ENCODE measurements at places on chromosomes 11 and 22.

DNA sequence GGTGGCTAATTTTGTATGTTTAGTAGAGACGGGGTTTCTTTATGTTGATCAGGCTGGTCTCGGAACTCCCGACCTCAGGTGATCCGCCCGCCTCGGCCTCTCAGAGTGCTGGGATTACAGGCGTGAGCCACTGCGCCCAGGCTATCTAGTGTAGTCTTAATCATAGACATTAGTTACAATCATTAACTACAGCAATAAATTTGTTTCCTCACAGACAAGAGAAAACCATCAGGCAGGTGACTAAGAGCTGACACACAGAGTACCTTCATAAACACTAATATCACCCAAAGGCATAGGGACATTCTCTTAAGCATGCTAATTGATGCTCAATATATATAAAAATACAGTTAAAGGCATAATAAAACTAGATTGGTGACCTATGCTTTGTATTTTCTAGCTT lies 19.4 kb downstream of the SDHD start:
- DNase-seq, result no peak

- DNase-seq, result no peak
Observed at GRCh38 chr22:49637255-49637760, 190.4 kb downstream of the BRD1 start.

GRCh38 chr11:28566339-28567089 lies 458.3 kb downstream of the METTL15 start:
- no peak for DNase-seq

DNA sequence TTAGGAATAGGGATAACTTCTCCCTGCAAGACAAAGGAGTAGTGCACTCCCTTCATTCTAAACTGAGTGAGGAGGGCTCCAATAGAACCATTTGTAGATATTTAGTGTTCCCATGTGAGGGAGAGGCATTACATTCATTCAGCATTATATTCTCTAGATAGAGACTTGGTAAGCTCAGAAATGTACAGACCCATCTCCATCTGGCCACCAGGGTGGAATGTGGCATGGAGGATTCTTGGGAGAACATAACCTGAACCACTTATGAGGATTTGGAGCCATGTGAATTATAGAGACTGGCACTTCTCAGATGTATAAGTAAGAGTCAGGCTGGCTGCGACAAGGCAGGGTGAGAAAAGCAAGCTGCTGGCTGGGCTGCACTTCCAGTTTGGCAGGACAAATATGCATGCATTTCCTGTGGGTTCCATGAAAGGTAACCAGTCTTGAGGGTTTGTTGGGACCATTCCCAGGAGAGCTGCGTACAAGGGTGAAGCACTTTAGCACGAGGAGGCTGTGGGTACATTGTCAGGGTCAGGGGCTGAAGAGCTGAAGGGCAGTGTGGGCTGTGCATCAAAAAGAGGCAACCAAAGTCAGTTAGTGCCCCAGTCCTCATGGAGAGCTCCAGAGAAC lies 9.2 kb downstream of the RRP8 start:
- DNase-seq, result no peak

DNA sequence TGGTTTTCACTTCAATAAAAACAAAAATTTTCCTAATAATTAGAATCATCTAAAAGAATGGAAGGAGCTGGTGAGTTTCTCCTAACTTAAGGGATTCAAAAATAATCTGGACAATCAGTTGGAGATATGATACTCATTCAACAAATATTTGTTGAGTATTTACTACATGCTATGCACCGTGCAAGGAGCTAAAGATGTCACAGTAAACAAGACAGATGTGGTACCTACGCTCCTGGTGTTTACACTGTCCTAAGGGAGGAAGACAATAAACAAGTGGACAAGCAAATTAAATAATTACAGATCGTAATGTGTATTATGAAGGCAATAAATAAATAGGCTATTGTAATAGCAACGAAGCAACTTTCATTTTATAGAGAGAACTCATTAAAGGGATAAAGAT lies 9.9 kb upstream of the SPON1 start:
- DNase-seq, result no peak

- no peak for DNase-seq
Observed at GRCh38 chr11:68044898-68045351, 6.1 kb downstream of the TCIRG1 start.

DNA sequence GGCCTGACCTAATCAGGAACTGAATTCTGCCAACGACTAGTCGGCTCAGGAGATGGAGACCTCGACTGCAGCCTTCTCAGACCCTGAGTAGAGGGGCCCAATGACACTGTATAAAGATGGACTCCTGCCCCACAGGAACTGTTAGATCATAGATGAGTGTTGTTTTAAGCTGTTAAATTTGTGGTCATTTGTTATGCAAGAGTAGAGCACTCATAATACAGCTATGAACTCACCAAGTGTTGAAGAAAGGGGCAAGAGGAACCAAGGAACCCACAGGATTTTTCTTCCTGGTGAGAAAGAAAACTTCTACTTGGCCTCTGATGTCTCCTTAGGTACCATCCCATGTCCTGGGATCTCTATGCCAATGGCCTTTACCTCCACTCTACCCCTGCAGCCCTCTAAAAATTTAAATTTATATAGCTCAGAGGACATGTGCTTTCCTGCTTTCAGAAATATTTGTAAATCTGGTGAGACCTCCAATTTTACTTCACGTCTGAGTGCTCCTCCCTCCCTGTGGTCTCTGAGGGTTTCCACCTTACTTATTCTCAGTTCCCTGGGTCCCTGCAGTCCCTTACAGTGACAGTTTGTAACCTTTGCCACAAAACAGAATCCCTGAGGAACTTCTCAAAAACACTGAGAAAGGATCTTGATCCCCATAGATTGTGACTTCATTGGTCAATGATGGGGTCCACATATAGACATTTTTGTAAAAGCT lies 256.3 kb upstream of the ARHGAP20 start:
- DNase-seq, result no peak

DNA sequence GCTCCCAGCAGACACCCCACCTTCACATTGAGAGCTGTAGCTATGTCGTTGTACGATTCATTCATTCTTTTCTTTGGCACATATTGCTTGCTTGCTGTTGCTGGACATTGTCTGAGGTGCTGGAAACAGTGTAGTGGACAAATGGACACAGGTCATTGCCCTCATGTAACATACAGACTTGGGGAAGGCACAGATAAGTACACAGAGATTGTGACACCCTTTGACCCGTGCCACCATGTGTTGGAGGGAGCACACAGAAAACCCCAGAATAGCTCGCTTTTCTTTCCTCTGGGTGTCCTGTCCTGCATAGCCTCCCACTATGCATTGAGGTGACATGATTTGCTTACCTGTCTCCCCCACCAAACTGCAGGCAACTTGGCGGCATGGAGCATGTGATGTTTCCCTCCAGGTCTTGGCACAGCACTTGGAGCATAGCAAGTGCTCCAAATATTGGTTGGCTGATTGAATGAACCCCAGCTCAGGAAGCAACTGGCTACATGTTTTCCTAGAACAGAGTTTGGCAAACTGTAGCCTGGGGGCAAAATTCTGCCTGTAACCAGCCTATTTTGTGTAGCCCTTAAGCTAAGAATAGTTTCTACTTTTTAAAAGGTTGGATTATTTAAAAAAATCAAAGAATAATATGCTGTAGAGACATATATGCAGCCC lies 30.9 kb upstream of the NECTIN1 start:
- DNase-seq, result no peak

GRCh38 chr11:127080735-127081134 lies 80.2 kb upstream of the KIRREL3 start:
- no peak for DNase-seq

DNA sequence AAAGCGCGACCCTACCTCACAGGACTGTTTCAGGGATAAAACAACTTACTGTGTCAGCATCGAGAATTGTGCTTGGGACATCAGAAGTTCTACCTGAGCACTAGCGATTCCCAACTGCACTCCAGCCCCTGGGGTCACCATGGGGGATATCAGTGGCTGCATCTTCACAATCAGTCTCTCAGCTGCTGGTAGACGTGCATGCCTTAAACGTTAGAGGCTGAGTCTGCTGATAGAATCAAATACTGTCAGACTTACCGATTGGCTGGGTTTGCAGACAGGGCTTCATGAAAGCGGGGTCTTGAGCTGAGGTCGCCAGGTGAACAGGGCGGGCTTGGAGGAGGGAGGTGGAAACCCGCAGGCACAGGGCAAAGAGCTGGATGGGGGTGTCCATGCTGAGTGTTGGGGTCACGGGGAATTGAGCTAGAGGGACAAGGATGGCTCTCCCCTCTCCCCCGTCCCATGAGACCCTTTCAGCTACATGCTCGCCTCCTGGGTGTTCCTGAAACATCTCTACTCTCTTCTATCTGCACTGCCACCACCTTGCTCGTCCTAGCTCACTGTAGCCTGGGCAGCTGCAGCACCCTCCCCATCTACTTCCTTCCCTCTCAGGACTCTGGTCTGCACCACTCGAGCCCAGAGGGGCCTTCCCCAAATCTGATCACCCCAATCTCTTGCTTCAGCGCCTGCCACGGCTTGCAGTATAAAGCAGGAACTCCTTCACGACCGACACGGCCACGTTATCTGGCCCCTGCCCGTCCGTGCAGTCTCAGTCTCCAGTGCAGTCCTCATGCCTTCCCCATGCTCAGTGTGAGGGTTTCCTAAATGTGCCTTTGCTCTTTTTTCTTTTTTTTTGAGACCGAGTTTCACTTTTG lies 43.5 kb downstream of the ST14 start:
- DNase-seq, result no peak

GRCh38 chr11:92594251-92594650 lies 369.6 kb downstream of the FAT3 start:
- no peak for DNase-seq

DNA sequence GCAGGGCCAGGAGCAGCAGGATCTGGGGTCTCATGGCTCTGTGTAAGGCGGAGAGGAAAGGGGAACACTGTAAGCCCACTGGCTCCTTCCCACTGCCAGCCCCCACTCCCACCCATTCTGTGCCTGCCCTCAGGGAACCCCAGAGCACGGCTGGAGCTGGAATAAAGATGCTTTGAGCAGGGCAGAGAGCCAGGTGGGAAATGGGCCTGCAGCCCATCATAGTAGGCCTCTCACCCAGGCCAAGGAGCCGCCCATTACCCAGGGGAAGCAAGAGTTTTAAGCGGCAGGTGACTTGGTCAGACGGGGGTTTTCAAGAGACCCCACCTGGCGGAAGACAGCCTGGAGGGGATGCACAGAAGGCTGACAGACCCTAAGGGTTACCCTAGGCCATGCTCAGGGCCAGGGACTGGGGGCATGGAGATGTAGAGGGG lies 4.6 kb downstream of the LRRC32 start:
- no peak for DNase-seq

DNA sequence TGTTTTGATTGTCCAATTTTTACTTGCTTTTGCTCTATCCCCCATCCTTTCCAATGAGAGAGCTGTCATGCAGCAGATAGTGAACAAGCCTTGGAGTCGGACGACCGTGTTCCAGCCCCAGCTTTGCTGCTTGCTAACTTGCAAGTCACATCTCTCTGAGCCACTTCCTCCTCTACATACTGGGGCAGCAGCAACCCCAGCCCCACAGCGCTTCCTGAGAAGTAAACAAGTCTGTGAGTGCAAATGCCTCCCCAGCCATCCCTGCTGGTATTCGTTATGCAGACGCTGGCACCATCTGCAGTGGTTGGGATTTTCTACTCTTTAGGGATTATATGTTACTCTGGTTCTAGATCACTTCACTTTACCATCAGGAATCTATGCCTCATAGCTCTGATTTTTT lies 35.0 kb downstream of the TPBGL start:
- DNase-seq, result peak; percentile 58

DNA sequence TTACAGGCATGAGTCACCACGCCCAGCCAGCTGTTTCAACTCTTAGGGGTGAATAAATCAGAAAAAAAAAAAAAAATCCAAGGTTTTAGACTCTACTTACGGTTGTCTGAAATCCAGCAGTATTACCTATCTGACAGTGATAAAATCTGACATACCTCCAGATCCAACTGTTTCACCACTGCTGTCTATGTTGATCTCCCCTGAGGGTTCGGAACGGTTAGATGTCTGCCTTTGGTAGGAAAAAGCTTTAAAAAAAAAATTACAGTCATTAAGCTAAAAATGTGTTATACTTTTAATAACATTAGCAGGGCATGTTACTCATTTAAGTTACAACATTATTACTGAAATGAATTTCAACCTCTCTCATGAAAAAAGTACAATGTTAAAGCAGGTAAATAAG lies 21.1 kb downstream of the NCAPD3 start:
- no peak for DNase-seq

GRCh38 chr11:100681064-100681502 lies 6.0 kb upstream of the ARHGAP42 start:
- DNase-seq, result no peak

- no peak for DNase-seq
Observed at GRCh38 chr11:32939046-32939445, 46.4 kb downstream of the QSER1 start.

- DNase-seq, result no peak
Observed at GRCh38 chr11:124892146-124892545, 5.5 kb downstream of the ROBO4 start.

- no peak for DNase-seq
Observed at GRCh38 chr11:75563978-75564552, 2.0 kb downstream of the SERPINH1 start.

GRCh38 chr11:22331771-22332170 lies 6.4 kb upstream of the SLC17A6 start:
- DNase-seq, result no peak

DNA sequence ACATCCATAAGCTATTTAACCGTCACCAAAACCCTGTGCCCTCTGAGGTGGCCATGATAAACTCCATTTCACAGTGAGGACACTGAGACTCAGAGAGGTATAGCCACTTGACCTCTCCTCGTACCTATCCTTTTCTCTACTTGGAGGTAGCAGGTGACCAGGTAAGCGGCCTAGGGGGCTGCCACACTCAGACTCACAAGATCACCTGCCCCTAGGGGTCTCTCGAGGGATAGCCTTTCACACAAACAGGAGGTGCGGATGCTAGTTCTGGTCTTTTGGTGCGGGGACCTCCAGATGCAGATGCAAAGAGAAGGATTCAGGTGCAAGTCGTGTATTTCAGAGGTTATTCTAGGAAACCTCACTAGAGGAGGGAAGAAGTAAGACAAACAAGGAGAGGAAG lies 14.6 kb downstream of the MS4A18 start:
- DNase-seq, result no peak

GRCh38 chr11:134887896-134888295 lies 475.9 kb upstream of the B3GAT1 start:
- no peak for DNase-seq

- no peak for DNase-seq
Observed at GRCh38 chr11:123461164-123461563, 31.1 kb downstream of the GRAMD1B start.

GRCh38 chr11:6544921-6545850 lies 48.1 kb downstream of the DNHD1 start:
- no peak for DNase-seq

GRCh38 chr11:109597336-109597735 lies 175.3 kb downstream of the C11orf87 start:
- no peak for DNase-seq

DNA sequence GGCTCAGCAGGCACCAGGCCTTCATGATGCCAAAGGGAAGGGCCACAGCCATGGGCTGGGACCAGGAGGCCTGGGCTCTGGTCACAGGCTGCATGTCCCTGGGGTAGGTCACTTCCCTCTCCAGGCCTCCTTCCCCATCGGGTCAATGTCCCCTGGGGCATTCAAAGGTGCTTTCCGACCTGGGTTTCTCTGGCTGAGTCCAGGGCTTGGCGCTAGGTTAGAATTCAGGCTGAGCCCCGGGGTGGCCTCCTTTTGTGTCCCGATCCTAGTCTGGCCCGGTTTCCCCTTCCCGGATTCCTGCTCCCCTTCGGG lies 12.2 kb downstream of the MAFF start:
- DNase-seq, result no peak

GRCh38 chr11:109552376-109552775 lies 130.4 kb downstream of the C11orf87 start:
- DNase-seq, result no peak

- DNase-seq, result no peak
Observed at GRCh38 chr11:117478126-117478860, 150.6 kb downstream of the CEP164 start.
